A172 (cell line): ENCODE measurements at places on chromosomes 11 and 22.
A peak's percentile ranks its signal among the peaks of the same experiment; 100 is the strongest.

GRCh38 chr11:66546368-66546965 is at the start of gene ACTN3:
Gene ACTN3, plus strand, starts transcription at chr11:66546903. Its CDS starts 35 bp downstream, at chr11:66546938.
- DNase-seq, result no peak

GRCh38 chr22:20506543-20507252 is 712 bp upstream of the MED15 start:
- DNase-seq, result no peak

DNA sequence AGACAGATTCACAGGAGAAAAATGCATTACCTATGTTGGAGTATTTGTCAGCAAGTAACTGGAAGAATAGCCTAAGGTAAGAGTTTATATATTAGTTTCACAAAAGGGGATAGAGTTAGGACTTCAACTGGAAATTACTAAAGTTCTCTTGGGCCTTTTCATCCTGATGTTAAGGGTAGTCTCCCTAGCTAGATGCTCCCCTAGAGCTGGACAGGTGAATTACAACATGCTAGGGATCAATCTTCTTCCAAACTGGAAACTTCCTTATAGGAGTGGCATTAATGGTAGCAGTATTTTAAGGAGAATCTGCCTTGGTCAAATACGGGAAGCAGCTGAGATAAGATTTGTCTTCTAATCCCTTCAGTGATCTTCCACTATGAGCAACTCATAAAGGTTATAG is 632.8 kb upstream of the RAG2 start:
- DNase-seq, result no peak

DNA sequence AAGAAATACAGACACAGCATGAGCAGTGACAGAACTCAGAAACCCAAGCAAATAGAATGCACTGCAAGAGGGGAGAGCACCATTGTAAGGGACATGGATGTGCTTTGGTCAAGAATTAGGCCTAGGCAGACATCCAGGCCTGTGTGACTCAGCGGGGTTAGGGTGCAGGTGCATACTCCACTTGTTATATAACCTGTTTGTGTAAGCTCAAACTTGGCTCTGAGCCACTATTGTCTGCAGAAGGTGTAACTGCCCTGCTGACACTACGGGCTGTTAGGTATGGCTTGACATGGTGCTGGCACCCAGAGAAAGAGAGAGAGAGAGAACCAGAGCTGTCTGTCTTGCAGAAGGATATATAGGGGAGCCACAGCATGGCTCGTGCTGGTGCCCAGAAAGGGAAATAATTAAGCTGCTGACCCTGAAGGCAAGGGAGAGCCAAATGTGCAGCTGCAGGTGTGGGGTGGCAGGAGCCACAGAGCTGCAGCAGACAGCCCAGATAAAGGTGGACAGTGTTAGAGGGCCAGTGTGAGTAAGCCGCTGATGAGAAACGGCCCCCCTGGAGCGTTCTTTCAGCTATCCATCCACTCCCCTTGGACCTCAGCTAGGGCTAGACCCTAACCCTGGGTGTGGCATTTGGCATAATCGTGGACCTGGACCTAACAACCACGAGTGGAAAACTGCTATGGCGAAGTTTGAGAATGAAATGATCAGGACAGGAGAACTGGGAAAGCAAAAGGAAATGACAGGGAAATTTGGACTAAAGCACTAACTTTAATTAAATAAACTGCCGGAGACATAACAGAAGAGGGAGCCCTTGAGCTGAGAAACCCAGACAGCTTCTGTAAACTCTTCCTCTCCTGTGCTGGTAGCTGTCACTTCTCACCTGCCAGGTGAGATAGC is 253.0 kb upstream of the CCDC179 start:
- DNase-seq, result peak; percentile 69

DNA sequence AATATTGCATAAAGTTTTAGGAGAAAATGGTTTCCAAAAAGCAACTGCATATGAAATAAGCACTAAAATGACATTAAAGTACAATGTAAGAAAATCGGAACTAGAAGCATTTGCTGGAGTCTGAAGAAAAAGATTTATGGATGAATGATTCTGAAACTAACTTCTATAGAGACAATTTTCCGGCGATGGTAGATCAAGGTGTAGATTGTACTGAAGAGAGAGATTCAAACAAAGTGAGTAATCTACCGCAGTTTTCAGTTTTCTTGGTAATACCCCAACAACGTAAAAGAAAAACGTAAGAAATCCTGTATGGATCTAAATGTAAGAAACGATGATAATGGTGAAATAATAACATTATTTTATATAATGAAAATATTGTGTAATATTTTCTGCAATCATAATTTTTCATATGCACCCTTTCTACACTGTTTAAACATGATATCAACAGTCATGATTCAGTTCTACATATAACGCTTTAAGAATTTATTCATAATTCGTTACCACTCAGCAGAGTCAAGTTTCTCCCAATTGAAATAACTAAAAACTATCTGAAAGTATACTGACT is 1.8 kb upstream of the CDPF1 start:
- no peak for DNase-seq
